ENCODE measurements at places on chromosomes 5 and 9.

GRCh38 chr9:136175616-136176197, 29.2 kb downstream of the LHX3 start:
- DNase-seq: no peak

- no peak for DNase-seq
Measured at GRCh38 chr5:27472000-27472763, 433.8 kb upstream of the CDH9 start.

DNA sequence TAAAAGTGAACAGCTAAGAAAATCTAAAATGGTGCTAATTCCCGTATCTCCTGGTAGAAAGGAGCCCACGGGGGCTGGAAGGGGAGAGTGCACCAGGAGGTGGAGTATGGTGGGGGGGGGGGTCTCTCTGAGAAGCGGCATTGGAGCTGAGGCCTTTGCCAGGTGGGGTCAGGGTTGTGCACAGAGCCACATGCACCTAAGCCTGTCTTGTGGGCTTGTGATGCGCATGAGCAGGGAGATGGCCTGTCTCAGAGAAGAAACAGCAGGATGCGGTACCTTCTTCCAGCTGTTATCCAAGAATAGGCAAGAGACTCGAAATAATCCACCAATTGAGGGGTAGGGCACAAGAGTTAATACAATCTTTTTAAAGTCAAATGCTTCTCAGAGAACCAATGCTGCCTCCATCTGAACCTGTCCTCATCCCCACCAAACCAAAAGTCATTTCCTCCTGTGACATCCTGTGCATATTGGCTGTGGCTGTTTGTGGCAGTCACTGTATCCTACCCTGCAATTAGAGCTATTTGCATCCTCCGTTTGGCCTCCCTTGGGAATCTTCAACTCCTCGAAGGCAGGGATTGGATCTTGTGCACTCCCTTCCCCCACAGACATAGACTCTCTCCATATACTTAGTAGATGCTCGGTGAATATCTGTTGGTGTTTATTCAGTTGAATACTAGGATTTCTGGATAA, 45.4 kb downstream of the FGF1 start:
- DNase-seq: no peak

- no peak for DNase-seq
Measured at GRCh38 chr5:177271113-177271512, 32.4 kb downstream of the RAB24 start.

- DNase-seq: no peak
Measured at GRCh38 chr9:128771094-128771721, 519 bp downstream of the ZER1 start.

All from stimulated activated CD4-positive, alpha-beta T cell treated with anti-CD3 and anti-CD28 coated beads, Interleukin-1b, Interleukin-23, amount 100 ng/mL, for 1 hour (primary cell).